ENCODE measurements at places on chromosomes 4 and X.

DNA sequence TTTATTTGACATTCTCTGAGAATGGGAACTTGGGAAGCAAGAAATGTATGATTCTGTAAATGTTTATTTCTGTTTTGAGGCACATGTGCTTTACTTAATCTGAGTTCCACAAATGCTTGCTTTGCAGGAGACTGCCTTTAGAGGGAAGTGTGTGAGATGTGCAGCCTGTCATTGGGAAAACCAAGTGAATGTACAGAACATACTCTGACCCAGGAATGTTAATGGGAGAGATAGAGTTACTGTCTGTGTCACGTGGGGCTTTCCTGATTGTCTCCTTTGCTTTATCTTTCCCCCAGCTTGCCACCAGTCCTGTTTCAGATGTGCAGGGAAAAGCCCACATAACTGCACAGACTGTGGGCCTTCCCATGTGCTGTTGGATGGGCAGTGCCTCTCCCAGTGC lies 218.6 kb upstream of the ANXA3 start:
- no peak for DNase-seq

DNA sequence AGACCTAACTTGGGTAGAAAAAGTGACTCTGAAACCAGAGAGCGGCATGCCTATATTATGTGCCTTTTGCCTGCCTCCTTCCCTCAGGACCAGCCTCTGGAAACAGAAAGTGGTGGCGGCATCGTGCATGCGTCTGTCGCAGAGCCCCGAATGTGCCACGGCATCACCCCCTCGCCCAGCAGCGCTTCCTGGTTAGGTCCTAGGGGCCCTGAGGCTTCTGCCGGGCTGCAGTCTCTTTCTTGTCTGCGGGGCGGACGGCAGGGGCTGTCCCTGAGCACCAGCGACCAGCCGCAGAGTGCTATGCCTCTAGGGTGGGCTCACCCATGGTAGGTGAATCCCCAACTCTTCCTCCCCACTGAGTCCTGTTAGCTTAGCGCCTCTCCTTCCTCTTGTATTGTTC lies 68.7 kb downstream of the VSIG4 start:
- DNase-seq: no peak

DNA sequence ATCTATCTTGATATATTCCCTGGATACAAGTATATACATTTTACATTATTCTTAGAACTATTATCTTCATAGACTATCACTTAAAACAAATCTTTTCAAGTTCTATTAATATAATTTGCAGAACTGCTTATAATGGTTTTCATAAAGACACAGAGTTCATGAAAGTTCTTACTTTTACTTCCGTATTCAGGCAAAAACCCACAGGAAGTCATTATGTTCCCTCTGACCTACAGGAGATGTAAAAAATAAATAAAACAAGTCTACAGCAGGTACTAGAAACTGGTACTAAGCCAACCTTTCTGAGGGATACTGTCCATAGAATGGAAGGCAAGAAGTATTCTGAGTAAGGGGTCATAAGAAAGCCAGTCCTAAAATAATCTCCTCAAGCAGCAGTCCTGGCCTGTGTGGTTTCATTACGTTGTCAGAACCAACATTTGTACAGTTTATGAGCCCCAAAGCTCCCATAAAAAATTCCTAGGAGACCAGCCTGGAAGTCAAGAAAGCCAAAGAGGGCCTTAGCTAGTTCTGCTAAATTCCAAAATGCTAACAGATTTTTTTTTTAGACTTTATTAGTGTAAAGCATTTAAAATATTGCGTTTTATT lies 68.6 kb downstream of the CAMK2D start:
- no peak for DNase-seq

DNA sequence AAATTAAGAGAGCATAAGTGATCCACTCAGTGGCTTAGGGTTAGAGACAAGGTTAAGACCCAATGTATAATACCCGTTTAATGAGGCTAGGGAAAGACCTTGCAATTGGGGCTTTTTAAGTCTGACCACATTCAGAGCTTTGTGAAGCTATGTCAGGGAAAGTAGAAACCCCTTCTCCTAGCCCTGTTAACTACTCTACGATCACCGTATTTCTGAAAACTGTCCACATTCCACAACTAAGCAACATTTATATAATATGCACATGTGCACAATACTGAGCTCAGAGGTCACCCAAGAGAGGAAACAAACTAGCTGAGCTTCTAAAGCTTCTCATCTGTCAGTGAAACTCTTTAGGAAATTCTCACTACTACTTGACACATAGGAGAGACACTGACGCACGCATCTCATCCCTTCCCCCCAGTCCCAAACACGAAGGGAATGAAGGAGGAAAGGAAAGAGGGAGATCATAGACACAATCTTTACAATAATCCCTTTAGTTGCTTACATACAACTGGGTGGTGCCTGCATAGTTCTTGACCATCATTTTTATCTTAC lies 56.2 kb downstream of the METTL14 start:
- DNase-seq: no peak

DNA sequence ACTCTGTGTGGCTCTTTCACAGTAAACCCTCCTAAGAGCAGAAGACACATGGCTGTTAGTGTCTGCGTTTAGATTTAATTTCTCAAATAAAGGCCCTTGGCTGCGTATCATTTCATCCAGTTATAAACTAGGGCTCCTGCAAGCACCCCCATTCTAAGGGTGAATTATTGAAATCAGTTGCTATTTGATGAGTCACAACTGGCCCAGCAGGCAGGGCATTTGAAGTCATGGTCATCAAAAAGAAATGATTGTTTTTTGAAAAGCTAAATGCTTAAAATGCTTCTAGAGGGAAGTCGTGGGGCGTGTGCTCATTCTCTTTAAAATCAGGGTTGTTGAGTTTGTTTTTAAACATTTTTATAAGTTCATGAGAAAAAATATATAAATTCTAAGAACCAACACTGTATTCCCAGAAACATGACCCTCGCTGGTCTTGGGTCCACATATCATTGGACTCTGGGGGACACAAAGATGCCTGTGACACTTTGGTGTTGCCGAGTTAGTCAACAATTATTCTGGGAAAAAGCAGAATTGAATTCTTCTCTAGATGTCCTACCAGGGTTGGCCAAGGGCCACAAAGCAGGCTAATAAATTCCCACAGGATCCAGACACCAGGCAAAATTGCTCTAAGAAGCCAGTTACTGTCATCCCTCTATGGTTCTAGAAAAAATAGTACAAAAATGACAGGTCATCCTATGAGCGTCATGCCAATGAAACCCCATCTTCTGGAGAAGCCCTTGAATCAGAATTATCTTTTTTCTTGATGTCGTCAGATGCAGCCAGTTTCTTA lies 99.5 kb upstream of the MYOZ2 start:
- DNase-seq: no peak

DNA sequence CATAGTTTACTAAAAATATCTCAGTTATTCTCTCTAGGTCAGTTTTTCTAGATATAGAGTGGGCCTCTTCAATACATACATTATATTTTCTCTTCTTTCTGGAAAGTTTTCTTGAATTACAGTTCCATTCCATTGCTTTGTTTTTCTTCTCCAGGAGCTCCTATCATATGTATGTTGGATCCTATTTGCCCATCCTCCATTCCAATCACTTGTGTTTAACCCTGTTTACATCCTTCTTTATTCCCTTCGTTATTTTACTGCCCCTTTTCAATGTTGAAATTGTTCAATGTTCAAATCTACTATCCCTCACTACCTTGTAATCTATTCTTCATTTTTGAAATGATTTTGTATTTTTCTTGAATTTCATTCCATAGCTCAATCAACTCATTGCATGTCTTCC lies 97.4 kb downstream of the IRF2 start:
- DNase-seq: no peak

DNA sequence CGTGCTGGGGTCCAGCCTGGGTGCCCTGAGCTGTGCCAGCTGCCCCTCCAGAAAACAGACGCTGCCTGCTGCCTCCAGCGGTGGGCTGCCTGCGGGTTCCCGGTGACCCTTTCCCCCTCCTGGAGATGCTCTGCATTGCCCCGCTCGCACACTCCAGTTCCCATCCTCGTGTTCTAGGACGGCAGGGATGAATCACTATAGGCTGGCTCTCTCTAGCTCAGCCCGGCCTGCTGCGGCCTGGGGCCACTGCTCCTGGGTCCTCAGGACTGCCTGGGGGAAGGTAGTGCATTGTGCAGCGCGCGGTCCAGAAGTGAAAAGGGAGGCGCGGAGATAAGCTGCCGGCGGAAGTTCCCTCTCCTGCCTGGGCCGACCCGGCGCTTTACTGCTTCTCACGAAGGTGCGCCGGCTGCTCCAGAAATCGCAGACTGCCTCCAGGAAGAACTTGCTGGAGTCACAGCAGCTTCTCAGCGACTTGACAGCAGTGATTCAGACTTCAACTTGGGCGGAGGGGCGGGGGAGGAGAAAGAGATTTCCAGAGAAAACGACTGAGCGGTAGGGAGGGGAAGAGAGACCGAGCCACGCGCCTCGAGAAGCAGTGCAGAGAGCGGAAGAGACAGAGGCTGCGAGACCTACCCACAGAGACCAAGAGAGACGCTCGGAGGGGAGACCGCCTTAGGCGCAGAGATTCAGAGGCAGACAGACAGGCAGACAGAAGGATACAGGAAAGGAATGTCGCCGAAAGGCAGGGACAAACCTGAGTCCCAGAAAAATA lies 6.7 kb upstream of the MSX1 start:
- DNase-seq: peak; percentile 46

DNA sequence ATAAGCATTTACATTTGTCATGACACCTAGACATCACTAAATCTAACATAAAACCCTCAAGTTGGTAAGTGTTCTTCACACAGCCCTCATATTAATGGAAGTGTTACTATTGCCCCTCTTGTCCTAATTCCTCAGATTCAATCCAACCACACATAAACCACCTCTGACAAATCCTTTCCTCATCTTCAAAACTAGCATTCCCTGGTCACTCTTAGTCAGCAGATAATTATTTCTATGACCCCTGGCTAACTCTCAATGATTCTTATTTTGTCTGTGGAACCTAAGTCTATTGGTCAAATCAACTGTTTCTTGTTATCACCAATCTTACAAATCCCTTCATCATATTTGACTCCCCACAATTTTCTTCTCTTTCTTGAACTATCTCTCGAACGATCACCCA lies 168.6 kb downstream of the PPP3CA start:
- no peak for DNase-seq

GRCh38 chrX:127764674-127765073 lies 287.5 kb downstream of the ACTRT1 start:
- no peak for DNase-seq

DNA sequence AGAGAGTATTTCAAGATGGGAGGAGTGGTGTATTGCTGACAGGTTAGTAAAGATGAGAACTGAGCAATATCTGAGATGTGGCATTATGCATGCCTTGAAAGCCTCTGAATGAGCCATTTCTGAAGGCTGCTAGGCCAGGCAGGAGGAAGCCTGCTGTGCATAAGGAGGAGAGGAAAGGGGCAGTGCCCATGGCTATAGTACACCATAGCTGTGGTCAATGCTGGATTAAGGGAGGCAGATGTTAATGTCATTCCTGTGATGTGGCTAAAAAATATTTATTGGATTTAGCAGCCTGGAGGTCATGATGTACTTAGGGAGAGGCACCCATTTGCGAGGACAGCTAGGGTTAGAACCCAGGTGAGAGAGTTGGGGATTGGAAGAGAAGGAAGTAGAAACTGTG lies 130.0 kb upstream of the LNX1 start:
- no peak for DNase-seq

All from GM20000 (cell line).